ENCODE measurements at places on chromosomes 6 and 20.

DNA sequence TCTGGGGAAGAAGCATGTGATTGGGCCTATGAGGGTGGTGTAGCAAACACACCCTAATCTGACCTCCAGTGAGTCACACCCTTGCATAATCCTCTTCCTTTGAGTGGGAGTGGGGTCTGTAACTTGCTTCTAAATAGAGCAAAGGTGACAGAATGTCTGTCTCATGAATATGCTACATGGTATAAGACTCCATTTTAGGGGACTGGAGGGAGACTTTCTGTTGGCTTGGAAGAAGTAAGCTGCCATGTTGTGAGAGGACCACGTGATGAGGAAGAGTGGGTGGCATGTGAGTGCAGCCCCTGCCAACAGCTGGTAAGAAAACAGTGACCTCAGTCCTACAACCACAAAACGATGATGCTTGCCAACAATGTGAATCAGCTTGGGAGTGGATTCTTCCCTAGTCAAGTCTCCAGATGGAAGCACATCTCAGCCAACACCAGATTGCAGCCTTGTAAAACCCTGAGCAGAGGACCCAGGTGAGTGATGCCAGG lies 3.7 kb downstream of the AK9 start:
- no peak for DNase-seq

- DNase-seq: no peak
These were observed 2.5 kb upstream of the NPBWR2 start for GRCh38 chr20:64109831-64110391.

DNA sequence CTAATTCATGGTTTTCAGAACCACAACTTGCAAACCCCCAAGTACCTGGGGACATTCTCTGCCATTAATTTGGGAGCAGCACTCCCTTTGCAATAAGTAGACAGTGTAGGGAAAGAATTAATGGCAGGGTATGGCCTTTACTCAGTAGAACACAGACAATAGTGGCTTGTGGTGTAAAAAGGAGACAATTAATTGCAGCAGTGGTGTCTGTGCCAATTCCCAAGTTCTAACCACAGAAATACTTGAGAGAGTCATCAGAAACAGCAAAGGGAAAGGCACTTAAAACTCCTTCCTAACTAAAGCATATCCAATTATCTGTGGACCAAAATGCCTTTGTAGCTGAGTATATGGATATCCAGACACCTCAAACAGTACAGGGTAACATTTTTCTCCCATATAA lies 257.6 kb upstream of the POU3F2 start:
- no peak for DNase-seq

GRCh38 chr6:120981835-120982234 lies 352.4 kb downstream of the TBC1D32 start:
- no peak for DNase-seq

GRCh38 chr20:24795436-24795835 lies 153.6 kb upstream of the CST7 start:
- DNase-seq: no peak

- no peak for DNase-seq
These were observed 54.2 kb downstream of the QKI start for GRCh38 chr6:163468738-163469137.

- DNase-seq: no peak
These were observed 7.2 kb upstream of the NTSR1 start for GRCh38 chr20:62701161-62702012.

DNA sequence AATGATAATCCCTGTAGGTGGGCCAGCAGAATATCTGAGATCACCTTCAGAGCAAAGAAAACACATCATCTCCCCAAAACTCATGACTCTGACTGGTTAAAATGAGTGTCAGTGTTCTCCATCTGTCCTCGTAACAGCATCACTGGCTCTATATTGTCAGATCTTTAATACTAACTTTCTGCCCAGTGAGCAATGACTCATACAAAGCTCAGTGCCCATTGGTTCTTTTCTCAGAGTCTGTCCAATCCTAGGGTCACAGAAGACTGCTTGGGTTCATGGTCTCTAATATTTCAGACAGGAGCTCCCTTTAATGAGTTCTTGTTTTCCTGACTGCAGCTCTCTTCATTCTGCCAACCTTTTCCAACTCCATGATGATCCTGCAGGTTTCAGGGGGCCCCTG lies 36.4 kb downstream of the HLA-DPB1 start:
- peak; percentile 73 for DNase-seq

DNA sequence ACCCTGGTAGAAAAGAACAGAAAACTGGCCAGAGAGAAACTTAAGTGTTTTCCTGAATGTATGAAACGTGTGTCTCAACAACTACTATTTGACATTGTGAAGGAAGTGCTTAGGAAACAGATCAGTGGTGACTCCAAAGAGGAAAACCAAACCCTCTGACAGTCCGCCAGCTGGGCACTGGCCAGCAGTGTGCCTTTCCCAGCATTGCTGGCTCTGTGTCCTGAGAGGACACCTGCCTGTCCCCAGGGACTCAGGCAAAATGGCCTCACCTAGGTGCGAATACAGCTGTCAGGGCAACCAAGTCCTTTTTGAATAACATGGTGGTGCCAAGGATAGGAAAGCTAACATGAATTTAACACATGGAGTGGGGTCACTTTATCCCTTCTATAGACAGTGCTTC lies 72.5 kb downstream of the NDUFAF5 start:
- DNase-seq: no peak

DNA sequence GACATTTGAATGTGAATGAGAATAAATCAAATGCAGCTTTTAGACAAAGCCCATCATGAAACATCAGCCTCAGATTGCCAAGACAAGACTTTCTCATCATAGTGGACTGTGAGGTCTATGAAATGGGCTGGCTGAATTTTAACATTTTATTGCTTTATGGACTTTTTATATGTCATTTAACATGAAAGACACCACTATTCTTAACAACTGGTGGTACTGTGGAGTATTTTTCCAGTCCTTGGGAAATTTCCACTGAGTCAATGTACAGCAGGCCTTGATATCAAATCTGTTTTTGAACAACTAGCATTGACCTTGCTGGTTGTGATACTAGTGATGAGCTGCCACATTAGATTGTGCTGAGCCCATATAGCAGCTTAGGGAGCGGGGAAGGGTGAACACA lies 326.6 kb upstream of the CITED2 start:
- no peak for DNase-seq

GRCh38 chr20:24136659-24137246 lies 148.2 kb upstream of the GGTLC1 start:
- no peak for DNase-seq

DNA sequence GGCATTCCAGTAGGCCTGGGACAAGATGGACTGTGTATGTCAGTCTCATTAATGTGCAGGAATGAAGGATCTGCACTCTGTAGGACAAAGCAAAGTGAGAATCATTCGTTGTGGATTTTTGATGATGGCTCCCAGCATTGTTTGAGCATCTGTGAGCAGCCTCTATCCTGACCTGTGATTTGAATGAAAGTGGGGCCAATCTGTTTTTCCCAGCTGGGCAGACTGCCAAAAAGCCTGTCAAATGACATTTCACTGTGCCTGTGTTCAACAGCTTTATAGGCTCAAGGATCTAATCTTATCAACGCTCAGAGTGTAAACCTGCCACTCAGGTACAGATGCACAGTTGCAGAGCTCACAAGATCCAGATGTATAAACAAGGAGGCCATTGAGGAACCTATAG lies 86.7 kb upstream of the SYNDIG1 start:
- DNase-seq: no peak

DNA sequence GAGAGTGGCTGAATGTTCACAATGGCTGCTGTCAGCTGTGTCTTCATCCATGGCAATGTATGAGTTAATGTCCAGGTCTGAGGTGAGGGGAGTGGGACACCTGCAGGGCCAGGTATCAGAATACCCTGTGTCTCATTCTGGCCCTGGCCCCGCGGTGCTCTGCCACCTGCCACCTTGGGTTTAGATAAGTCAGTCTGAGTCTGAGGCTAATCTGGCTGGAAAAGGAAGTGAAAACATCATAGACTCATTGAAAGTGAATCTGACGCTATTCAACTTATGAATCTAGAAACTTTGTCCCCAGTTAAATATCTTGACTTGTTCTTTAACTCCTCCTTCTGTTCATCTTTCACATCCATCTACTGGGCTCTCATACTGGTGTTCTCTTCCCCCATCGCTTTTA lies 267.1 kb upstream of the JAG1 start:
- DNase-seq: no peak

DNA sequence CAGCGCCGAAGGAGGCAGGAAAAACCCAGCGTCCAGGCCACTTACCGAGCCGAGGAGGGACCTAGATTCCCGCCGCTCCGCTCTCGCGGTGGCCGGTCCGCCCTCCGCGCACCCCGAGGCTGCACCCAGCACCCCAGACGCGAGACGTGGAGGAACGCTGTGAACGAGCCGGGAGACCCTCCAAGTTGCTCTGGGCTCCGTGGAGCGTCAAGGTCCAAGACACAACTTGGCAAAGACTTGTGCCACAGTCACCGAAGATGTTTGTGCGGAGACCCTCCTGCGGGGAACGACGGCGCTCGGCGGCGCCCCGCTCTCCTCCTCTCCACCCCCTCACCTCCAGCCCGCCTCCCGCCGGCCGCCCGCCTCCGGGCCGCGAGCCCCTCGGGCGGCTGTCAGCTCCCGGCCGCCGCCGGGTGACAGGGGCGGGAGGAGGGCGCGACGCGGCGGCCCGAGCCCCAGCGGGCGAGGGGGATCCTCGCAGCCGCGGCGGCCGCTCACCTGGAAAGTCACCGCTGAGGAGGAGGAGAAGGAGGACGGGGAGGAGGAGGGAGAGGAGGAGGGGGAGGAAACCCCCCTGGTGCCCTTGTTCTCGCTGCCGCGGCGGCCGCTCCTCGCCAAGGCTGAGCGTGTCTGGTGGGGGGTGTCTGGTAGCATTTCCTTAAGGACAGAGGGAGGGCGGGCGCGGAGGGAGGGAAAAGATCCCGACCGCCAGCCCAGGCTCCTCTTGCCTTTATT lies 637 bp upstream of the HIVEP2 start:
- peak; percentile 76 for DNase-seq

DNA sequence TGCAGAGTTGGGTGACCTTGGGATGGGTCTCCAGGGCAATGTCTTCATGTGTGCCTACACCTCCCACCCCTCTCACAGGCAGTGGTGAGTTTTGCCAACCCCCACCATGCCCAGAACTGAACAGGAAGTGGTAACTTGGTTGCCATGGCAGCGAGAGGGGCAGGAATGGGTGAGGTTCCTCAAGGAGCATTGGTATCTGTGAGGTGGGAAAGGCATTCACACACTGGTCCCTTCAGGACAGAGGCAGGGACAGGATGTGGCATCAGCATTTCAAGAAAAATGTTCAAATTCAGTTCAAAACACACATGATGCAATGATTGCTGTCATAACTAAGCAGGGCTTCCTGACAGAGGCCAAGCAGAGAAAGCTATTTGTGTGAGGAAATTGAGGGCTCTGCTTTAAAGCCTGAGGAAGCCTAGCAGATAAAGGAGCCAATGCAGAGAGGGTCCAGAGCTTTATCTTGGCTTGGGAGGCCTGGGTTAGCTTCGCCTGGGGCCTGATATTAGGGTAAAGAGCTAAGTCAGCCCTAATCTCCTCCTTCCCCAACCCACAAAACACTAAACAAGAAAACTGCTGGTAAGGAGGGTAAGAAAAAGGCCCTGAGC lies 551 bp downstream of the TREML2 start:
- peak; percentile 85 for DNase-seq

DNA sequence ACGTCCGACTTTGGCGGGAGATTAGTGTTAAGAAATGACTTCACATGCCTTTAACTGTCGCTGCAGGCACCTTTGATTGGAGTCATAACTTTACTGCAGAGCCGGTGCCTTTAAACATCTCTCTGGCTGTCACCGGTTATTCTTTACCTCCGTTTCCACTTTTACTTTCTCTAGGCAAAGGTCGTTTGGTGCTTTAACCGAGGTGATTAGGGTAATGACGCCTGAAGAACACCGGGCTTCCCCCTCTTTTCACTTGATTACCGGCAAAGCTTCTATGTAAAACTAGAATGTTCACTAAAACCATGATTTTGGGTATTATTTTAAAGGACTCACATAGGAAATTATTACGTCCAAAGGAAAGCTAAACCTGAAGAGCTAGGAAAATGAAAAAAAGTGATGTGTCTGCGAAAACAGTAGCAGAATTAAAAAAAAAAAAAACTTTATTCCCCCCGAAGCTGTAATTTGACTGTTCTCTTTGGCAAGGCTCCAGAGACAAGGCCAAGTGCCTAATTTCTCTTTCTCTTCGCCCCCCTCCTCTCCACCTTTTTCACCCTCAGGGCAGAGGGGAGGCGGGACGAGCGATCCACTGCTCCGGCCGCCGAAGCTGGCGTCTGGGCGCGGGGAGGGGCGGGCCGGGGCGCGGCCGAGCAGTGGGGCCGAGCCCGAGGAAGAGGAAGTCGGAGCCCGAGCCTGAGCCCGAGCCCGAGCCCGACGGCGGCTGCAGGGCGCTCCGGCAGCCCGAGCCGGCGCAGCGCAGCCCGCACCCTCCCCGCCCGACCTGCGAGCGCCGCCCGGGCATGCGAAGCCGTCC lies at the start of gene PLEKHG1:
Gene PLEKHG1, plus strand, starts transcription at position 687 of the 811 bp plus-strand sequence. CDS start 133,797 bp downstream, outside the sequence.
- DNase-seq: peak; percentile 71

GRCh38 chr6:169851641-169852503 lies 100.5 kb downstream of the ERMARD start:
- no peak for DNase-seq

- DNase-seq: no peak
These were observed 23.2 kb upstream of the PTCHD4 start for GRCh38 chr6:48134246-48134645.

- no peak for DNase-seq
These were observed 161.3 kb upstream of the PHACTR1 start for GRCh38 chr6:12555267-12555666.

DNA sequence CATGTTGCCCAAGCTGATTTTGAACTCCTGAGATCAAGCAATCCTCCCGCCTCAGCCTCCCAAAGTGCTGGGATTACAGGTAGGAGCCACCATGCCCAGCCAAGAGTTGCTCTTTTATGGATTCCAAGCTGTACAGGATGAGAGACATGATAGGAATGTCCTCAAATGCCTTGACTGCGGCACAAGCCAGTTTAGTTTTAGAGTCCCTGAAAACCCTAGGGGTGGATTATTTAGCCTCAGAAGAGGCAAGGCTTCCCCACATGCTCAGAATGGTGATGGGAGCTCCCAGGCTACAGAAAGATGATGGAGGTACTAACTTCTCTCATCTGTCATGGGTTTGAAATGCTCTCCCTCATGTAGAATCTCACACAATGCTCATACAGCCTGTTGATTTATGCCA lies 280.5 kb upstream of the PRND start:
- DNase-seq: no peak

GRCh38 chr20:26135325-26136110 lies 438.9 kb upstream of the ZNF337 start:
- DNase-seq: no peak
